Karpas-422 (cell line): ENCODE measurements at places on chromosomes 1 and 21. TPM values are rescaled to one million over a fixed set of nuclear protein-coding genes. Genes with fewer than 3 reads are reported as not detected.

DNA sequence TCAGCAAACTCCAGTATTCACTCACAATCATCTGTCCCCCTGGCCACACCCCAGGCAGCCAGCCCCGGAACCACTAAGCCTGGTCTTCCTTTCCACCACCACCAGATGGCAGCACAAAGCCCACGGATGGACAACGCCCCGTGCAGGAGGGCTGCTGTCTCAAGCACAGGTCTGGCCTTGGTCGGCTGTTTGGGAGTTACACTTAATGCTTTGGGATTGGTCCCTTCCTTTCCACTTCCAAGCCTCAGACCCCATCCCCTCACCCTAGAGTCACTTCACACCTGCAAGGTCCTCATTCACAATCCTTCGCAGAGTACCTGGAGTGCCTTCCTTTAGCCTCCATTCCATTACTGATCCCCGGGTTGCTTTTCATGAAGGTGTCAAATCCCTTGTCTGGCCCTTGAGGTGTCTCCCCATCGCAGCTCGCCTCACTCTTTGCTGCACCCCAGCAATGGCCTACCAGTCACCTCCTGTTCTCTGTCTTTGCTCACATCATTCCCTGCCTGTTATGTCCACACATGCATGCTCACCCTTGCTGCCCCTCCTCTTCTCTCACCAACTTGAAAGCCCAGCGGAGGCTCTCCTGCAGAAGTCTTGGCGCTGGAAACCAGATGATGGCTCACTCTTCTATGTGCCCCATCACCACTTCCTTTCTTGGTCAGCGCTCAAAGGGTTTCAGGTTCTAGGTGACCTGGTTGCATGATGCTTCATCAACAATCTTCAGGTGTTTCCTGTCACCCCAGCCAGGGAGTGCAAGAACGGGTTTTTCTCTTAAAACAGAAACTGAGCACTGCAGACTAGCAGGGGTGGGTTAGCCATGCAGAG, 24.9 kb upstream of the KCNA2 start:
- H3K27ac ChIP-seq: no peak overlapping the region
- H3K36me3 ChIP-seq: no peaks in the 10 kb centered on the region
- no peak overlapping the region for H3K4me3 ChIP-seq
- no peaks in the 10 kb centered on the region for H3K27me3 ChIP-seq
- peak; percentile 92 for DNase-seq

- no peak within 1 kb of the TSS; the same call in 1 of the 2 replicates for H3K4me3 ChIP-seq
- H3K27me3 ChIP-seq: no peaks in the 10 kb centered on the region
- H3K36me3 ChIP-seq: no peaks in the 10 kb centered on the region
- DNase-seq: no peak
- H3K27ac ChIP-seq: no peak within 1 kb of the TSS
Measured at GRCh38 chr1:209674957-209675564, at the start of gene G0S2. TSS of gene G0S2 (plus strand) at chr1:209675412. CDS start at chr1:209675685, 273 bp downstream.

DNA sequence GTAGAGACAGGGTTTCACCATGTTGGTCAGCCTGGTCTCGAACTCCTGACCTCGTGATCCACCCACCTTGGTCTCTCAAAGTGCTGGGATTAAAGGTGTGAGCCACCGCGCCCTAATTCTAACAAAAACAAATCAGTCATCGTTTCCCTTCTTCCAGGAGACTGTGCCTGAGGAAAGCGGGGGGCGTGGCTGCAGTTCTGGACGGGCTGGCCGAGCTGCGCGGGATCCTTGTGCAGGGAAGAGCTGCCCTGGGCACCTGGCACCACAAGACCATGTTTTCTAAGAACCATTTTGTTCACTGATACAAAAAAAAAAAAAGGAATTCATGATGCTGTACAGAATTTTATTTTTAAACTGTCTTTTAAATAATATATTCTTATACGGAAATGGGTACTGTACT, 104.2 kb downstream of the WDR4 start:
- peaks cover 10% of the 10 kb centered on the region for H3K4me1 ChIP-seq
- no peak overlapping the region for H3K27ac ChIP-seq
- no peaks in the 10 kb centered on the region for H3K36me3 ChIP-seq
- no peak overlapping the region for H3K4me3 ChIP-seq
- no peaks in the 10 kb centered on the region for H3K27me3 ChIP-seq

DNA sequence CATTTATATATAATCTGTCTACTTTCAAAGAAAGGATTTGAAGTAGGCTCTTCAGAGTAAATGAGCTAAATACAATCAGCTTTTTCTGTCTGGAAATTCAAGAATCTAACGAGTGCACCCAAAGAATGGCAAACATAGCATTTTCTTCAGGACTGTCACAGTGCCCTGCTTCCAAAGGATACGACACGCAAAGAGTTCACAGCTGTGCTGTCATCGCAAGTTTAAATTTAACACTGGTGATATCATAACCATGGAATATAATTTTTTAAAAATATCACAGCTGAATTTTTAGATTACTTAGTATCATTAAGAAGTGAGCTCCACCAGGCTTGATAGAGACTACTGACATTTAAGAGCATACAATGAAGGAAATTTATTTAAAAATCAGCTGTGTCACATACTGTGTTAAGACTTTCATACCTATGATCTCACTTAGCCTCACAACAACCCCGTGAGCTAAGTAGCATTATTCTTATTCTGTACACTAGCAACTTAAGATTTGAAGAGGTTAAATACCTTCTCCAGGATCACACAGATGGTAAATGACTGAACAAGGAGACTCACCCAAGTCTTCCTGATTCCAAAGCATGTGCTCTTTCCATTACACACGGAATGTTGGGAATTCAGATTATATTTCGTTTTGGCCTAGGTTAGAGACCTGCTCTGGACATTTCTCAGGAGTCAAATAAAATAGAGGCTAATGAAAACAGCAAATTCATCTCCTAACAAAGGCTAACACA, 46.2 kb upstream of the PRRX1 start:
- H3K36me3 ChIP-seq: no peaks in the 10 kb centered on the region
- no peaks in the 10 kb centered on the region for H3K4me1 ChIP-seq
- H3K27me3 ChIP-seq: no peaks in the 10 kb centered on the region
- no peak for DNase-seq

- H3K27ac ChIP-seq: no peak overlapping the region
- no peak overlapping the region for H3K4me3 ChIP-seq
- no peaks in the 10 kb centered on the region for H3K27me3 ChIP-seq
- no peak for DNase-seq
- no peaks in the 10 kb centered on the region for H3K36me3 ChIP-seq
Measured at GRCh38 chr21:34279883-34280282, 83.9 kb upstream of the KCNE2 start.

GRCh38 chr1:53642215-53642555, 96.8 kb downstream of the GLIS1 start:
- H3K27me3 ChIP-seq: no peaks in the 10 kb centered on the region
- H3K4me3 ChIP-seq: no peak overlapping the region
- H3K27ac ChIP-seq: no peak overlapping the region
- no peaks in the 10 kb centered on the region; the same call in 1 of the 2 replicates for H3K4me1 ChIP-seq

- H3K27ac ChIP-seq: no peak overlapping the region
- H3K36me3 ChIP-seq: no peaks in the 10 kb centered on the region
- no peak for DNase-seq
- no peaks in the 10 kb centered on the region for H3K27me3 ChIP-seq
- H3K4me3 ChIP-seq: no peak overlapping the region
- H3K4me1 ChIP-seq: no peaks in the 10 kb centered on the region
Measured at GRCh38 chr1:215507119-215507518, 60.0 kb upstream of the KCTD3 start.

DNA sequence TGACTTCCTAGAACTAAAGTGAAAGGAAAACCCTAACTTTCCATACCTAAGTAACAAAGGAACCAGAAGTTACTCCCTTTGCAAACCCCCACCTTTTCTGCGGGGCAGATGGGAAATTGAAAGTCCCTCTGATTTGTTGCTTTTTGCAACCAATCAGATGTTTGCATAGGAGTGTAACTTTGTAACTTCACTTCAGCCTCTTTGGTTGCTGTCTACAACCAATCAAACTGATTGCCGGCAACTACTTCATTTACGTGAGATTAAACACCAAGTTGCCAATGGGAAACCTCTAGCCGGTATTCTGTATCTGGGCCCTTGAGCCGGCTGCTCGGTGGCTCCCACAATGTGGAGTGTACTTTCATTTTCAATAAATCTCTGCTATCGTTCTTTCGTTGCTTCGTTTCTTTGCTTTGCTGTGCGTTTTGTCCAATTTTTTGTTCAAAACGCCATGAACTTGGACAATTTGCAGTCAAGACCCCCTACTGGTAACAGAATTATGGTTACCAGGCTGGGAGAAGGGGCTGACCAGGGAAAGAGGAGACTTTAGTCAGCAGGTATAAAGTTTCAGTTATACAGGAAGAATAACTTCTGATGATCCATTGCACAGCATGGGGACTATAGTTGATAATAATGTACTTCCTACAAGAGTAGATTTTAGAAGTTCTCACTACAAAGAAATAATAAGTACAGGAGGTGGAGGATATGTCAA, 69.2 kb upstream of the RGS2 start:
- no peak overlapping the region for H3K27ac ChIP-seq
- no peaks in the 10 kb centered on the region for H3K4me1 ChIP-seq
- no peak for DNase-seq

DNA sequence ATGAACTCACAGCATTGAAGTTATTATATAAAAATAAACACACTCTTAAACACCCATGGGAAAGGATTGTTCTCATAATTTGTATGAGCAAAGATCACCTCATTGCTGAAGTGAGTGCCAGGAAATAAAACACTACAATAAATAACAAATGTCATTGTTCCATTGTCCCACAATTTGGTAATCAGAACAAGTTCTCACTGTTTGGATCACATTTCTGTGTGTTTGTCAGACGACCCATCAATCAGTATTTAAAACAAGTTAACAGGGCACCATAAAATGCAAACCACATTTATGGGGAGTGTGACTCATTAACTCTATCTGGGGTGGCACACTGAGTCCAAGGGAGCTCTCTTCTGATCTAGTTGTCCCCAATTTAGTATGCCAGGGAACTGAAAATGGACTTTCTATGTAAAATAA, 124.5 kb downstream of the PTPRC start:
- peak overlapping the region; percentile 54 for H3K27ac ChIP-seq
- no peaks in the 10 kb centered on the region for H3K27me3 ChIP-seq
- peaks cover 45% of the 10 kb centered on the region for H3K4me1 ChIP-seq
- DNase-seq: peak; percentile 55

GRCh38 chr1:235149824-235150223, 11.2 kb downstream of the RBM34 start:
- no peak for DNase-seq
- H3K4me3 ChIP-seq: no peak overlapping the region
- peaks cover 61% of the 10 kb centered on the region for H3K36me3 ChIP-seq
- H3K4me1 ChIP-seq: no peaks in the 10 kb centered on the region

GRCh38 chr1:10897981-10898728, 101.7 kb upstream of the CASZ1 start:
- DNase-seq: no peak
- H3K4me3 ChIP-seq: no peak overlapping the region
- no peak overlapping the region for H3K27ac ChIP-seq
- H3K36me3 ChIP-seq: no peaks in the 10 kb centered on the region
- peaks cover 5% of the 10 kb centered on the region; the same call in 1 of the 2 replicates for H3K4me1 ChIP-seq
- H3K27me3 ChIP-seq: no peaks in the 10 kb centered on the region

GRCh38 chr1:5991381-5992025, 722 bp downstream of the NPHP4 start:
- no peak overlapping the region for H3K27ac ChIP-seq
- peak overlapping the region; percentile 89 for H3K4me3 ChIP-seq
- H3K4me1 ChIP-seq: peaks cover 25% of the 10 kb centered on the region
- H3K27me3 ChIP-seq: no peaks in the 10 kb centered on the region
- DNase-seq: peak; percentile 74
- no peaks in the 10 kb centered on the region for H3K36me3 ChIP-seq

GRCh38 chr1:3780901-3781300, 8.4 kb downstream of the SMIM1 start:
- peaks cover under 1% of the 10 kb centered on the region; the same call in 1 of the 2 replicates for H3K4me1 ChIP-seq
- no peaks in the 10 kb centered on the region for H3K27me3 ChIP-seq
- H3K27ac ChIP-seq: no peak overlapping the region
- H3K4me3 ChIP-seq: no peak overlapping the region

DNA sequence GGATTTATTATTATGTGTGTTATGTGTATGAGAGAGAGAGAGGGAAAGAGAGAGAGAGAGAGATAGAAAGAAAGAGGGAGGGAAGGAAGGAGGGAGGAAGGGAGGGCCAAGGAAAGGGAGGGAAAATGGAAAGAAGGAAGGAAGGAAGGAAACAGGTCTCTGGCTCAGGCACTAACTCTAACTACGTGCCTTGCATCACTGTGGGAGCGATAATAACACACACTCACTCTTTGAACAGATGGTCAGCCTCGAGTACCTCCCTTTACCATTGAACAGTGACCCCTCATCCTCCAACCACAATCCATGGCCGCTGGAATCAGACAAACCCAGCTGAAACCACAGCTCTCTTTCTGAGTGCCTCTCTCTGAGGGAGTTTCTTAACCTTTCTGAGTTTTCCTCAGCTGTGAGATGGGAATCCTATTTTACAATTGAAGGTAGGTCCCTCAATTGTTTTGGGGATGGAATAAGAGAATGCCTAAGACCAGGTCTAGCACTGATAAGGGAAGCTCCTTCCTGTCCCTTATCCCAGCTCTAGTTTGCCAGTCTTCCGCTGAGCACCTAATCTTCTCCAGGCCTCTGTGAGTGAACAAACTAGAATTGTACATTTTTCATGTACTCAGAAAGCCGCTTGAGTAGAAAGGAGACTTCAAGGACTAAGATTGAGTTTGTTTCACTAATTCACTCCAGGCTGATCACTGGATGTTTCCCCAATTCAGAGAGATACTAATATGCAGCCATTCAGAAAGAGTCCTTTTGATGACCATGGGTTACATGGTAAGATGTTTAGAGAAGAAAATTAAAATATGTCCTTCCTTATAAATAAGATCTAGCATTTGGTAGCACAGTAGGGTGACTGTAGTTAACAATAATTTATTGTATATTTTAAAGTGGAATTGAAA, 62.8 kb downstream of the IRF2BP2 start:
- H3K27ac ChIP-seq: no peak overlapping the region
- H3K4me3 ChIP-seq: no peak overlapping the region
- H3K27me3 ChIP-seq: no peaks in the 10 kb centered on the region

DNA sequence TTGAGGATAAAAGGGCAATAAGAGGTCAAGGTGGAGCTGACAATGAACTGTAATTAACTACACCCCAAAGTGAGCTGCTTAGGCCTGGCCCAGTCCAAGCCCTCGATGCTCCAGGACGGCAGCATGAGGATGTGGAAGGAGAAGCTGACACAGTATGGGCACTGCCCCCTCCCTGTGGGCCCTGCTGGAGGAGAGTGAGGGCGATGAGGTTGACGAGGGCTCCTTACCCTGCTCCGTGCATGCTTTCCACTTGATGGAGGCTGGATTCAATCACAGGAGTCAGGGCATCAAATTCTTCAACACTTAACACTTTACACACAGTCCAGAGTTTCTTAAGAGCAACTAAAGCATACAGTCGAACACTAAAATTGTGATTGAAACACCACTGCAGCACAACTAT, 32.4 kb downstream of the COA6 start:
- no peak overlapping the region for H3K4me3 ChIP-seq
- H3K36me3 ChIP-seq: peaks cover 19% of the 10 kb centered on the region; the same call in 1 of the 2 replicates
- no peaks in the 10 kb centered on the region for H3K27me3 ChIP-seq
- DNase-seq: no peak

GRCh38 chr1:53196017-53196484, 573 bp upstream of the CPT2 start:
- H3K36me3 ChIP-seq: 0 out of 2 replicates have a peak, but pooled peaks cover 5% of the 10 kb centered on the region
- no peak for DNase-seq
- peaks cover 29% of the 10 kb centered on the region for H3K4me1 ChIP-seq

MCOLN2 gene
- total RNA-seq: 52.4 and 56.1 TPM in 2 replicates

STPG1 gene
- 3.5 and 9.2 TPM in 2 replicates for total RNA-seq
